ENCODE measurements at places on chromosomes 6 and 20. TPM values are rescaled to one million over a fixed set of nuclear protein-coding genes. Genes with fewer than 3 reads are reported as not detected.

DNA sequence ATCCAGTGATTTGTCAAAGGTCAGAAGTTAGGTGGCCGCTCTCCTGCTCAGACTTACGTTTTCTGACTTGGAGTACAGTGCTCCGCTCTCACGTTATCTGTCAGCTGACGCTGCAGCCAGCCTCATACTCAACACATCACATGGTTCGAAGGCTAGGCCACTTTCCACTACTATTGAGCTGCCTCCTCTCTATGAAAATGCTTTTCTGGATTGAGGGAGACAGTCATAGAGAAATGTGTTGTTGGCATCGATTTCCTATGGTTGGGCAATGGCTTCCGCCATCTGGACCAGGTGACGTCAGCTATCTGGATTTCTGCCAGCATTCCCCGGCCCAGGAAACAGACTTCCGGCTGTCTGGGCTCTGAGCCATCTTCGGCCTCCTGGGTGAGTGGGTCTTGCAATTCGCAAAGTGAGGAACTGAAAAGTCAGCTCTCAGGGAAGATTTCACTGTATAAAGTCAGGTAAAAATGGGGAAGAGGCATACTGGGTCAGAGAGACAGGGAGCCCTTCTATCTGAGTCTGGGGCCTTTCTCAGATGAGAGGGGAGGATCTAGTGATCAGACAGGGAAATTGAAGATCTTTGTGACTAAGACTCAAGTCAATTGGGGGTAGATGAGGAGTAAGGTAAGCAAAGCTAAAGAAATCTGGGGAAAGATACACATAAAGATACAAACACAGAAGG, 37.5 kb upstream of the IER3 start:
- DNase-seq: peak; percentile 97

GRCh38 chr6:32637219-32637880, at the start of gene HLA-DQA1:
Gene HLA-DQA1 (plus strand): TSS chr6:32637406. CDS start chr6:32637459, 53 bp downstream.
- no peak for DNase-seq

- DNase-seq: no peak
Measured at GRCh38 chr6:131197716-131198115, 62.4 kb downstream of the AKAP7 start.

DNA sequence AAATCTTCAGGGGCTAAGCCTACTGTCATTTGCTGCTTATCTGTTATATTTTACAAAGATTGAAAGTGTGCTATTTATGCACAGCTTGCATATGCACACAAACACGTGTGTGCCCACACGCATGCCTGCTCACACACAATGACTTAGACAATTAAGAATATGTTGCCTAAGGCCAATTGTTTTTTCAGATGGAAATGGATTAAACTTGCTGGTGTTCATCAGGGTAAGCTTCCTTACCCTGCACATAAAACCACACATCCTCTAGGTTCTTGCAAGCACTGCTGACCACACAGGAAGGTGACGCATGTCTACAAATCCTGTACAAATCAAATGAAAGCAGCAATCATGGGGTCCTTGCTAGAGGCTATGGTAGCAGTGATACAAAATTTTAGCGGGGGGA, 58.4 kb downstream of the GJA10 start:
- peak; percentile 60 for DNase-seq

DNA sequence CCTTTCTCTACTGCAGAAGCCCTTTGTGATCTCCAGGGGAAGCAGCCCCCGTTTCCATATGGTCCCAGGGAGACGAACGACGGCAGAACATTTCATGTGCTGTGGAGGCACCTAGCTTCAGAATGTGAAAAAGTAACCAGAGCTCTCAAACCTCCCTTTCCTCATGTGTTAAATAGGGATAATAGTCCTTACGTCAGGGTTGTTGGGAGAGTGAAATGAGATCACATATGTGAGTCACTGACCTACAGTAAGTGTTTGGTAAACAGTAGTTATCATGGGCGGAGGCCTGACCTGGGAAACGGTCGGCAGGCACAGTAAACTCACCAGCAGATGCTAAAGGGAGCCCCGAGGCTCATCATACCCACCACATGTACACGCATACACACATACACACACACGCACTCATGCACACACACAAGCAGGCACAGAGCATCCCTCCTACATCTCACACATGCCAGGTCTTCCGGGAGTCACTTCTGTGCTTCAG, 89.7 kb downstream of the LY86 start:
- no peak for DNase-seq

- DNase-seq: peak; percentile 41
Measured at GRCh38 chr6:136647363-136647852, 97.2 kb upstream of the MAP7 start.

DNA sequence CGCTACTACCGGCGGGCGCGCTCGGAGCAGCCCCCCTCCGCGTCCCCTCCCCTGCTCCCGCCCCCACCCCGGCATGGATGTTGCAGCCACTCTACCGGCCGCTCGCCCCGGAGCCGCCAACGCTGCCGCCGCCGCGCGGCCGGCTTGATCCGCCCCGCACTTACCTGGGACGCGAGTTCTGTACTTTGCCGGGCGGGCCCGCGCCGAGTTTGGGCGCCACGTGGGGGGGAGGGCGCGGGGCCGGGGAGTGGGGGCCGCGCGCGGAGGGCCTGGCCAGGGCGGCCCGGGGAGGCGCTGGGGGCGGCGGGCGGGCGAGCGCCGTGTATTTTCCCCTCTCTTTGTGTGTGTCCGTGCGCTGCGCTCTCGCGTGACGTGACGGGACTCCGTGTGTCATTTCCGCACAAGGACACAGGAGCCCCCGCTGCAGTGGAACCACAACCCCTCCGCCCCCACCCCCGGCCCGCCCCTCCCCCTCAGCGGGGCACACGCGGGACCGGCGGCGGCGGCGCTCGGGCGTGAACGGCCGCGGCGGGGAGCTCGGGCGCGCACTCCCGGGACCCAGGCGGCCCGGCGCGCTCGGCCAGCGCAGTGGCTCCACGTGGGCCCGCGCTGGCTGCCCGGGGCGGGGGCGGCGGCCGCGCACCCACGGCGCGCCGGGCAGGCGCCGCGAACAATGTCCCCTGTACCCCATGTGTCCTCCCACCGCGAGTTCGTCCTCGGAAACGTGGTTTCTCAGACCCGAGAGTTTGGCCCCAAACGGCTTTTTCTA, at the start of gene BEND3:
Gene BEND3, minus strand, starts transcription at position 590 of the 769 bp plus-strand sequence. CDS start 16,230 bp downstream, outside the sequence.
- DNase-seq: peak; percentile 32

- DNase-seq: no peak
Measured at GRCh38 chr6:157383471-157383870, 2.5 kb downstream of the ZDHHC14 start.

- DNase-seq: peak; percentile 32
Measured at GRCh38 chr6:55069132-55069781, 105.1 kb upstream of the HCRTR2 start.

GRCh38 chr6:73521351-73521985, 636 bp upstream of the EEF1A1 start:
- no peak for DNase-seq

DNA sequence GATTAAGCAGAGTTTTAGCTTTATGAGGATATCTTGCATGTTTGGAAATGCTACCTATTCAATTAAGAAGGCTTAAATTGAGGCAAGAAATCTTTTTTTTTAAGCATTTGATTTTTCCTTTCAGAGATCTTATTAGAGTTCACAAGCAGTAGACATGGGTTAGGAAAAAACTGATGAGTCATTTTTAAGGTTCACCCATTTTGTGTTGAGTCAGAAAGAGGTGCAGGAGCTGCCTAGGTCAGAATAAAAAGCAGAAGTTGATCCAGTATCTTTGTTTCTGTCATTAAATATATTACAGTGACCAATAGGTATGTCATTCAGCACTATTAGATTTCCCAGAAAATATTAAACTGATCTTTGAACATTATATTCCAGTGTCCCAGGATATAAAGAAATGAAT, 306.8 kb downstream of the LMBRD1 start:
- DNase-seq: no peak

DNA sequence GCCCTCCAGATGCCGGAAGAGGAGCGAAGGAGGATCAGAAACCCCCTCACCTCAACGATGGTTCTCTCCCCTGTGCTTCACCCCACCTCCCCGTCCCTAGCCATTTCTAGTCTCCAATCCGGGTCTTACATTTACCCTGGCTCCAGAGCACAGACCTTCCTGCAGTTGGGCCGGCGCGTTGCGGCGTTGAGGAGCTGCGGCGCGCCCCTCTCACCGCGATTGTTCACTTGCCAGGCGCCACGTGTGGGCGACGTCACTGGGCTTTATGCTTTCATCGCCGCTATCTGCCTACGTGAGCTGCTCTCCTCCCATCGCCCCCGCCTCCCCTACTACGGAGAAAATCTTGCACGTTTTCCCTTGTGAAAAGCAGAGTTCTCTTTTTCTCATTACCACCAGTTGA, at the start of gene CRISP2:
Gene CRISP2, minus strand, starts transcription at position 198 of the 400 bp plus-strand sequence. CDS start 4,347 bp downstream, outside the sequence.
- no peak for DNase-seq

- no peak for DNase-seq
Measured at GRCh38 chr6:43012364-43012763, 1.4 kb downstream of the MEA1 start.

GRCh38 chr6:20377623-20378265, 23.9 kb upstream of the E2F3 start:
- peak; percentile 12 for DNase-seq

GRCh38 chr6:169793408-169793807, 42.0 kb downstream of the ERMARD start:
- DNase-seq: no peak

- no peak for DNase-seq
Measured at GRCh38 chr6:138592749-138593123, 93.4 kb upstream of the NHSL1 start.

GRCh38 chr6:95797054-95797453, 218.7 kb upstream of the FUT9 start:
- DNase-seq: no peak

- DNase-seq: peak; percentile 78
Measured at GRCh38 chr6:34324738-34325444, 67.6 kb downstream of the NUDT3 start.

DNA sequence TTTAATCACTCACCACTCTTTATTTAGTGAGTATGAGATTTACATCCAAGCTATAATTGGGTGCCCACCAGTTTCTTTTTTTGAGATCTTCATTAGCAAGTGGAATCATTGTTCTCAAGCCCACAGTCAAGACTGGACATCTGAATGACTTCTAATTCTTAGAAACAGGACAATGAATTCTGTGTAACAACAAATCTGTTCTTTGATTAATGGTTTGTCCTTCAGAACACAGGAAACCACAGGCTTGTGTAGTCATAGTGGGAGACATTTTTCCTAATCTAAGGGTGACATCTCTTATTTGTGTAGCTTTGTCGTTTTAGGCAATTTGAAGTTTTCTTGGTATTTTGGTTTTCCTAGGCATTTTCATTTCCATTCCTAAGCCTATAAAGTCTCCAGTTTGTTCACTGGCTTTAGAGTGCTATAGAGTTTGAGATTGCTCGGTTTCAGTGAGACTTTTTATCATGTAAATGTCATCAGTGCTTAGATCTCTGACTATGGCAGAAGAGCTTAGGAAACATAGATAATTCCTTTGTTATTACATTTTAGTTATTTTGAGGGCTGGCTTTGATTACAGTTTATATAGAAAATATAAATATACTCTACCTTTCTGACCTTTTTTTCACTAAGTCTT, 903.9 kb upstream of the MAP3K7 start:
- no peak for DNase-seq

- DNase-seq: no peak
Measured at GRCh38 chr6:50602292-50602691, 111.0 kb upstream of the TFAP2D start.

DNA sequence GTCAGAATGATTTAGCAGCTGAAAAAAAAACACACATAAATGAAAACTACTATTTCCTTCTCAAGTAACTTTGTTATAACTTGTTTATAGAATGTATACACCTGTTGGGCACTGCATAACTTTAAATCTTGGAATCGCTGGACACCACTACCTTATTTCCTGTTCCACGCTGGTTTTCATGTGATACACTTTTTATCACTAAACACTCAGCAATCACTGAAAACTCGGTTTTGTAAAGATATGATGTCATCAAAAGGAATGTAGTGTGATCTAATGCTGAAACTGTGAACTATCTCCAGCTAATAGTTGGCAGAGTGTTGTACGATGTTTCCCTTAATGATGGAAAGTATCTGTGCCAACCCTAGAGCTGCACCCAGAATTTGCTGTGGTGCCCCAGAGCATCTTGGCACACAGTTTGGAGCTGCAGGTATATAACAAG, 127.9 kb downstream of the BACH2 start:
- no peak for DNase-seq

DNA sequence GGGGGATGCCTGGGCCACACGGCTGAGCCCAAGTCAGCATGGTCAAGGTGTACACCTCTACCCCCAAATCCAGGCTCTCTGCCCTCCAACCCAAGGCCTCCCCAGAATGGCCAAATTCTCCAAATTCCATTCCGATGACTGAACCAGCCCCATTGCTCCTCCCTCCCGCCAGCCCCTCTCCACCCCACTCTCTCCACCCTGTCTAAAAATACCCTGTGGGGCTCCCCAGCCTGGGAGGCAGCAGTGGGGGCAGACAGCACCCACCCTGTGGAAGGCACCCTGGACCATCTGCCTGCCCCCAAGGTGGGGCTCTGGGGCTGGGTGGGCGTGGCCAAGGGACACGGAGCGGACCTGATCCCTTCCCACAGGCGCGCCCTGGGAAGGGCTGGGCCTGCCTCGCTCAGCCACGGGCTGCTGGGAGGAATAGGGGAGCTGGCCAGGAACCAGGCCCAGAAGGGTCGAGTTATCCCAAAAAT, 11.4 kb downstream of the TEAD3 start:
- DNase-seq: peak; percentile 85

DNA sequence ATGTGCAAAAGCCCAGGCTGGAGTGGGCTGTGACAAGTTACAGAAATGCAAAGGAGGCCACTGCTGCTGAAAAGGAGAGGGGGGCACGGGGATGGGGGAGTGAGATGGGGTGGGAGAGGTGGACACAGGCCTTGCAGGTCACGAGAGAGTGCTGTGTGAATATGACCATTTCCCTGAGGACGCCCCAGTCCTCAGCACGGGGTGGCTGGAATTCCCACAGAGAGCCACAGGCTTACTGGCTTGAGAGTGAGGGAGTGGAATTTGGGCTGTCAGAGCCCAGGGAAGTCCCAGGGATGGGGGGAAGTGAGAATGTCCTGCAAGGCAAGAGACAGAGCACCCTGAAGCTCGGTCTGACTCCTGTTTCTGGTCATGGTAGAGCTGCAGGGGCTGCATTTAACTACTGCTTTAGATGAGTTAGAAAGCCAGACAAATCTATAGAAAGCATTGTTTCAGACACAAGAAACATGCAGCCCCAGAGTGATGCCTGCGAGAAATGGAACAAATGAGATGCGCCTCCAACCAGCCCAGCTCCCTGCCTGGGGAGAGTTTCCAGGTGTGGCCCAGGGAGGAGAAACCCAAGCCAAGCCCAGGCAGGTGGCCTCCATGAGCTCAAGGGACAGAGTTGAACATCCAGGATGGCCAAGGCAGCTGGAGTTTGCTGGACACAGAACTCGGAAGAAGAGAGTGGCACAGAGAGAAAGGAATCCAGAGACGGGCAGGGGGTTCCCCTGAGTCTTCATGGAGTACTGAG, 30.5 kb downstream of the NPEPL1 start:
- DNase-seq: no peak

- DNase-seq: peak; percentile 64
Measured at GRCh38 chr20:32560989-32561830, 23.9 kb downstream of the NOL4L start.

SULF2 gene
- total RNA-seq: 226 TPM

LGSN gene
- total RNA-seq: not detected

CFB gene
- total RNA-seq: 270 TPM

DEF6 gene
- total RNA-seq: 35.3 TPM

GTPBP2 gene
- total RNA-seq: 32.6 TPM

SIRPA gene
- total RNA-seq: 8.9 TPM

ETV7 gene
- 4.8 TPM for total RNA-seq

MICAL1 gene
- total RNA-seq: 112 TPM

TMEM151B gene
- total RNA-seq: not detected

EPB41L1 gene
- 189 TPM for total RNA-seq

Measured in stomach (tissue), 19 donors.